Mesenchymal stem cell (in vitro differentiated cells and primary cell): ENCODE measurements at places on chromosomes 2 and 18.

- H3K4me1 ChIP-seq, result peaks cover 2% of the 10 kb centered on the region
- no peak overlapping the region for H3K4me3 ChIP-seq
- no peak for DNase-seq
- H3K36me3 ChIP-seq, result no peaks in the 10 kb centered on the region
- no peak overlapping the region for H3K27ac ChIP-seq
- no peaks in the 10 kb centered on the region for H3K27me3 ChIP-seq
Measured at GRCh38 chr2:150520033-150520432, 32.6 kb upstream of the RND3 start.

GRCh38 chr18:69400253-69400975 is at the start of gene DOK6:
Gene DOK6 (plus strand): TSS chr18:69400888.
- H3K27ac ChIP-seq, result no peak within 1 kb of the TSS
- DNase-seq, result peak; percentile 80
- peaks cover 16% of the 10 kb centered on the region for H3K27me3 ChIP-seq

DNA sequence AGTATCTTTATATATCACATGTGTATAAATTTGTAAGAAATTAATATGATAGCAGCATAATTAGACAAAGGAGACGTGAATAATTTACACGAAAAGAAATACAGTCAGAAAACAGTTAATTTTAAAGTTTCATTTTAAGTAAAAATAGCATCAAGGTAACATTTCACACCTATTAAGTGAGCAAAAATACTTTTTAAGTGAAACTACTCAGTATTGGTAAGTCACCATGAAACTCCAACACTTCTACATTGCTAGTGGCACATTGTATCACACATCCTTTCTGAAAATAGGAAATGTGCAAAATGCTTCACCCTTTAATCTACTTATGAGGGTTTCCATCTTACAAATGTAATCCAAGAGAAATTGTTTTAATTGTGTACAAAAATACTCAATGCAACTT is 287.9 kb upstream of the EPAS1 start:
- no peak overlapping the region for H3K4me3 ChIP-seq

DNA sequence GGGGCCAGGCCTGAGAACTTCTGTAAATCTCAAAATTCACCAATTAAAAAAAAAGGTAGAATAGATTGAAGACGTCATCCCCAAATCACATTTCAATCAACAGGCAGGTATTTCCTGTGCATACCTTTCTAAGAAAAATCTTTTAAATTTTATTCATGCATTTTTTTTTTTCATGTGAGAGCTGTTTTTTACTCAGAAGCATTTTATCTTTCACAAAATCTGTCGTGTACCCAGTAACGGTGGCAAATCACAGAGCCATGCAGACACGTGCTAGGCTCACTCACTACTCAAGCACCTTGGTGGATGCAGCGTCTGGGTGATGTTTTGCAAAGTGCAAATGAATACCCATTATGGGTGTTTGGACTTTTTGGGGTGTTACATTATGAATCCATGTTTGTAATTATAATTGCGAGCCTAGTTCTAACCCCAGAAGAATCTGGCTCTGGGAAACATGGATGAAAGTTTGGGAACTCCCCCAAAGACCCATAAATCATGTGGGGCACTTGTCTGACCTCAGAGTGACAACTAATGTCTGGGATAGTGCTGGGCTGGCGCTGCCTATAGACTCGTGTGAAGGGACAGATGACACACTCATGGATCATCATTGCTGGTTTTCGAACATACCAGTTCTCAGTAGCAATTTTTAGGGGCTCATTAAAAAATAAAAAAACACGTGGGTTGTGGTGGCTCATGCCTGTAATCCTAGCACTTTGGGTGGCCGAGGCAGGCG is 335.2 kb downstream of the LPIN1 start:
- no peak overlapping the region for H3K4me3 ChIP-seq
- no peak for DNase-seq
- no peaks in the 10 kb centered on the region for H3K4me1 ChIP-seq
- H3K36me3 ChIP-seq, result no peaks in the 10 kb centered on the region

DNA sequence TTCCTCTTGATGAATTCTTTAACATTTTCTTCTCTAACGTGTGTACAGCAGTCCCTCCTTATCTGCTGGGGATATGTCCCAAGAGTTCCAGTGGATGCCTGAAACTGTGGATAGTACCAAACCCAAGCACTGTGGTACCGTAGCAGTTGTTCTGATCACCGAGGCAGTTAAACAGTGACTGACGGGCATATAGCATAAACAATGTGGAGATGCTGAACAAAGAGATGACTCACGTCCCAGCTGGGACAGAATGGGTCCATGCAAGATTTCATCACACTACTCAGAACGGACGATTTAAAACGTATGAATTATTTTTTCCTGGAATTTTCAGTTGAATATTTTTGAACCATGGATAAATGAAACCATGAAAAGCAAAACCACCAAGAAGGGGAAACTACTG is 54.5 kb upstream of the SPAG16 start:
- peak; percentile 52 for DNase-seq
- H3K27me3 ChIP-seq, result no peaks in the 10 kb centered on the region
- H3K4me3 ChIP-seq, result no peak overlapping the region
- H3K27ac ChIP-seq, result no peak overlapping the region
- no peaks in the 10 kb centered on the region for H3K36me3 ChIP-seq
- H3K4me1 ChIP-seq, result peaks cover 2% of the 10 kb centered on the region

DNA sequence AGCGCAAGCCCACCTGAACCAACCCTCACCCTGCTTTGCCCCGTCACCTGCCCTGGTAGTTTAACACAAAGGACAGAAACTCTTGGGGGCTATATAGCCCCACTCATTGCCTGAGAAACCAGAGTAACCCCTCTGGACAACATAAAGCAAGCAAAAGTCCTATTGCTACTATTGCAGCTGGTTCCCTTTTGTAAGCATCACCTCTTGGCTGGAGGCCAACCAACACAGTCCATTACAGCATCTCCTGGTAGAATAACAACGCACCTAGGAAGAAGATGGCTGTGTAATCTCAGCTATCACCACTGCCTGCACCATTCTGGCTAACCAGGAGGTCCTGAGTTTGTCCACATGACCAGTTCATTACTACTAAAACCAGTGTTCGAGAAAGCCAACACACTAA is 36.4 kb downstream of the FLACC1 start:
- H3K27ac ChIP-seq, result no peak overlapping the region
- peaks cover 11% of the 10 kb centered on the region for H3K36me3 ChIP-seq
- no peaks in the 10 kb centered on the region for H3K27me3 ChIP-seq
- no peak for DNase-seq
- H3K4me1 ChIP-seq, result peaks cover 4% of the 10 kb centered on the region
- H3K4me3 ChIP-seq, result no peak overlapping the region

DNA sequence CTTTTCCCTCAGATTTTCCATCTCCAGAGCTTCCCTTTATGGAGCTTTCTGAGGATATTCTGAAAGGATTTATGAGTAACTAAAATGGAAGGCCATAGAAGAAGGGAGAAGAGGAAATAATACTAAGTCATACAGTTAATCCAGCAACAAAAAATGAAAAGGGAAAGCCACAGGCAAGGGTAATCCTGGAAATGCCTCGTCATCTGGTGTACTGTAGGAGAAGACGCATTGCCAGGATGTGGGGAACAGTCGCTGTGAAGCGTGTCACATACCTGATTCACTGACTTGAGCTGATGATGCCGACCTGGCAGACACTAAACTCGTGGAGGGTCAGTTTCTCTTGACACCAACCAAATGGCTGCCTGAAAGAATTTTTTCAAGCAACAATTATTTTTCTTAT is 34.7 kb upstream of the ALPP start:
- peaks cover 2% of the 10 kb centered on the region for H3K4me1 ChIP-seq
- no peaks in the 10 kb centered on the region for H3K36me3 ChIP-seq
- H3K27me3 ChIP-seq, result peaks cover 37% of the 10 kb centered on the region
- no peak overlapping the region for H3K4me3 ChIP-seq
- no peak for DNase-seq
- H3K27ac ChIP-seq, result no peak overlapping the region

- peaks cover 2% of the 10 kb centered on the region for H3K4me1 ChIP-seq
- DNase-seq, result no peak
- H3K27ac ChIP-seq, result no peak overlapping the region
- no peak overlapping the region for H3K4me3 ChIP-seq
- peaks cover 16% of the 10 kb centered on the region for H3K36me3 ChIP-seq
- H3K27me3 ChIP-seq, result no peaks in the 10 kb centered on the region
Measured at GRCh38 chr18:3810296-3810695, 360.3 kb downstream of the TGIF1 start.

DNA sequence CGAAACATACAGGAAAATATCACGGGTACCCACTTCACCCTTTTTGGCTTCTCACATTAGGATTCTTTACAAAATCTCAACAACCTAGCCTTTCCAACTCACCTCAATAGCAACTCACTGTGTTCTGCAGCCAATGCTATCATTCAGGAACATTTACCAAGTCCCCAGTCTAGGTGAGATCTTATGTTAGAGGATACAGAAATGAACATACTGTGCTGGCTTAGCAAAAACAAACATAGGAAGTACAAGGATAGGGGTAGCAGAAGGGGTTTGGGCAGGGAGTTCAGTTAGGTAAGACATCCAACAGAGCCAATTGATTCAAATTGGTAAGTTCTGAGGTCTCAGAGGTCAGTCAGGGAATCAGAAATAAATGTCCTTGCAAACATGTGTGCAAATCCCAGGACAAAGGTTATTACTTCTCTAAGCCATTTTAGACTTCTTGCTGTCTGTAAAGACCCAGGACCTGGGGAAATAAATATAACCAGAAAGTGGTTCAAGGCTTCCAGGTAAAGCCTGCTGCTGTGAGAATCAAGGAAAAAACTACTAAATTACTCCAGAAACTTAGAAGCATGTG is 556.3 kb upstream of the CHAC2 start:
- no peak overlapping the region for H3K4me3 ChIP-seq
- H3K36me3 ChIP-seq, result no peaks in the 10 kb centered on the region
- DNase-seq, result no peak
